Breast epithelium (tissue), 4 donors: ENCODE measurements at places on chromosomes 1 and 21. TPM values are rescaled to one million over a fixed set of nuclear protein-coding genes. Genes with fewer than 3 reads are reported as not detected.

NBPF4 gene
- not detected for total RNA-seq

DMRTA2 gene
- not detected for total RNA-seq

SELENON gene
- total RNA-seq = 22.1 TPM

DNA sequence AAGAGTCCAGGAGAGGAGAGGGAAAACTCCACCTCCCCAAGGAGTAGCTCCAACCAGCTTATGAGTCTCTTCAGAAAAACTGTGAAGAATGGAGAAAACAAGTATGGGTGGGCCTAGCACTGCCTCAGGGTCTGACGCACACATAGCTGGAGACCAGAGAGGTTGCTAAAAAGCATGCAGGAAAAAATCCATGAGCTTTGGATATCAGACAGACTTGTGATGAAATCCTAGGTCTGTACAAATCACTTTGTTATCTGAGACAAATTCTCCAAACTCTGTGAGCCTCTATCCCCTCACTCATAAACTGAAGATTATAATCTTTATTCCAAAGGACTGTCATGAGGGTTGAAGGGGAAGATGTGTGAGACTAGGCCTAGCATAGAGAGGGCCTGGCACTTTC is 141.5 kb upstream of the FGGY start:
- peak overlapping the region; percentile 36 for H3K27ac ChIP-seq
- no peaks in the 10 kb centered on the region for H3K4me1 ChIP-seq
- no peak overlapping the region for H3K4me3 ChIP-seq
- DNase-seq = no peak
- H3K36me3 ChIP-seq = no peaks in the 10 kb centered on the region

DNA sequence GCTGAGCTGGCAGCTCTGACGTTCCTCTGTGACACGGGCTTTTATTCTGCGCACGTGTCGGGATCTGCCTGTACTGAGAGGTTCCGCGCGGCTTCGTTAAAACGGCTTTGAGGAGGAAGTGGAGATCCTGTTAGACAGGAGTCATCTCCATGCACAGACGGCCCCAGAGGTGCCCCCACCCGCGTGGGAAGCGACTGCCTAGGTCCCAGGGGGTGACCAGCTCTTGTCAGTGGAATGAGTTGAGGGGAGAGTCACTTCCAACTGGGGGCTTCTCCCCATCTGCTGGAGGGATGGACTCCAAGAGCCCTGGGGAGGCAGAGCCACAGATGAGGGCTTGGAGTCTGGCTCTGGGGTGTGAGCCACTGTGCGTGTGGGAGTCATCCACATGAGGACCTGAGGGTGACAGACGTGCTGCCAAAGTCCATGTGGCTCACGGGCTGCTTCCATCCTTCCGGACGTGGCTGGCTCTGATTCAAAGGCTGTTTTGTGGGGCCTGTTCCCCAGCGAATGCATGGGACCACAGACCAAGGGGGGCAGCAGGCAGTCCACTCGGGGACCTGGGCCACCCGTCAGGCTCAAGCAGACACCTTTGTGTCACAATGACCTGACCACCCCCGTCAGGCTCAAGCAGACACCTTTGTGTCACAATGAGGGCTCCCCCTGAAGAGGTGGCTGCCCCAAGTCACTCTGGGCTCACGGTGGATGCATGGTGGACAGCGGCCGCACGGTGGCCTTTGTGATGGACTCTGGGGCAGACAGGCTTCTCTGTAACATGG is 26.8 kb downstream of the PTTG1IP start:
- no peak overlapping the region for H3K4me3 ChIP-seq
- peak; percentile 62 for DNase-seq
- H3K36me3 ChIP-seq = peaks cover 10% of the 10 kb centered on the region
- H3K4me1 ChIP-seq = peaks cover 9% of the 10 kb centered on the region
- no peaks in the 10 kb centered on the region for H3K27me3 ChIP-seq

- no peak overlapping the region for H3K27ac ChIP-seq
- no peak for DNase-seq
- peaks cover 13% of the 10 kb centered on the region for H3K36me3 ChIP-seq
- H3K27me3 ChIP-seq = no peaks in the 10 kb centered on the region
Measured at GRCh38 chr1:39434797-39435395, 56.5 kb upstream of the BMP8A start.

DNA sequence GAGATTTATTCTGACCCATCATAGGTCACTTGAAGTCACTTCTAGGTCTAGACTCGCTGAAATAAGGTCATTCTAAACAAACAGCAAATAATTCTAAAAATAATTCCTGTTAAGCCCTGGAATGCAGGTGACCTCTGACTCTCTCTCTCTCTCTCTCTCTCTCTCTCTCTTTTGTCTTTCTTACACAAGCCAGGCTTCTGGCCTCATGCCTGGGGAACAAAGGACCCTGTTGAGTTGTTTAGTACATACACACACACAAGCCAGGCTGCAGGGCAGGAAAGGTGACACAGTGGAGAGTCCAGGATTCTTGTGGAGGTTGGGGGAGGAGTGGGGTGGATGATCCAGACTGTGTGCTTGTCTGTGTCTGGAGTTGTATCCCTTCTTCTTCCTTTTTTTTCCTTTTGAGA is 4.0 kb upstream of the MEX3A start:
- H3K27me3 ChIP-seq = no peaks in the 10 kb centered on the region
- no peak overlapping the region for H3K4me3 ChIP-seq
- peaks cover 8% of the 10 kb centered on the region for H3K4me1 ChIP-seq
- peak overlapping the region; percentile 59 for H3K27ac ChIP-seq
- H3K36me3 ChIP-seq = no peaks in the 10 kb centered on the region

GRCh38 chr1:201128476-201128875 is 1.5 kb upstream of the ASCL5 start:
- H3K27me3 ChIP-seq = no peaks in the 10 kb centered on the region
- no peaks in the 10 kb centered on the region for H3K4me1 ChIP-seq
- DNase-seq = no peak
- no peaks in the 10 kb centered on the region for H3K36me3 ChIP-seq
